Cortex of kidney (tissue), 1 donor: ENCODE measurements at places on chromosomes 6 and 20.

- no peak for DNase-seq
These were observed 340.3 kb downstream of the QKI start for GRCh38 chr6:163754866-163755265.

- DNase-seq: no peak
These were observed 76.6 kb upstream of the PTPRK start for GRCh38 chr6:128597004-128597403.

DNA sequence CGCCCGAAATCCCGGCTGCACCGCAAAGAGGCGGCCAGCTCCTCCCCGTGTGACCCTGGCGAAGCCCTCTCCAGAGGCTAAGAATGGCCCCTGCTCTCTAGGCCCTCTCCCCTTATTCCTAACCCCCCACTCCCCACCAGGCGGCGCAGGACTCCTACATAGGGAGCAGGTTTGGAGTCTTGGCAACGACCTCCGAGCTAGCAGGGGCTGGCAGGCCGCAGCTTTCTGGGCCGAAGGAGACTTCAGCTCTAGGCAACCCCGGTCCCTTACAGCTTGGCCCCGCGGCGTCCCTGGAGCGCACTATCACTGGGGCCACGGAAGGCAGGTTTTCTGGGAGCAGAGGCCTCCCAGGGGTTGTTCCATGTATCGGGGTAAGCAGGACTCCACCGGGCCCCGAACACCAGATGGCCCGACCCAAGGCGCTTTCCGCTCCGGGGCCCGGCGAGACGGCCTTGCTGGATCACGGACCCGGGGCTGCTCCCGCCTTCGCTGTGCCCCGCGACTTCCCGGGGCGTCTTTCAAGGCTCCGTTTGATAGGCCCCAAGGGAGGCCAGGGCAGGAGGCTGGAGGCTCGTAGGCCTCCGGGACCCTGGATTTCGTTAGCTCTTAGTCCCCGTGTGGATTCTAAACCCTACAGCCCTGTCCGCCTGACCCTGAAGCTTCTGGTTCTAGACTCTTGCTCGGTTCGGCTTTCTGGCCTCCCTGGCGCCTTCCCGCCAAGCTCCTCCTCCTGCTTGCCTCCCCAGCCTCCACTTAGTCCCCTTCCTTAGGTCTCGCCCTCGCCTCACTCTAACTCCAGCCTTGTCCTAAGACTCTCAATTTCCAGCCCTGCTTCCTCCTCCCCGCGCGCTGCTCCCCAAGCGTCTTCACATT, 1.9 kb downstream of the SLC32A1 start:
- no peak for DNase-seq

DNA sequence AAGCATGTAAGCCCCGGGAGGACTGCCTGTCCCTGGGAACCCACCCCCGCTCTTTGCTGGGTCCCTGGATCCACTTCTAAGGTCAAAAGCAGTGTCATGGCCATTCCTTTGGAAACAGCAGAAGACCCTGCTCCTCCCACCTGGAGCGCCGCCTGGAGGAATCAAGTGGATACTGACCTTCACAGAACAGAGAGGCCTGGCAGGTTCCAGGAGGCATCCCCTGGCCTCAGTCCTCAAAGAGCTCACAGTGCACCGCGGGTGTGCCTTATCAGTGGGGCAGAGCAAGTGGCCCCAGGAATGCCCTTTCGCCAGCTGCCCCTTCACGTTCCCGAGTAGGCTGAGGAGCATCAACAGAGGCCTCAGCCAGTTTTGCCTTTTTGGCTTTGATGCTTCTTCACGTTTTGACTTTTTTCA, 11.1 kb upstream of the SLC4A11 start:
- DNase-seq: no peak

DNA sequence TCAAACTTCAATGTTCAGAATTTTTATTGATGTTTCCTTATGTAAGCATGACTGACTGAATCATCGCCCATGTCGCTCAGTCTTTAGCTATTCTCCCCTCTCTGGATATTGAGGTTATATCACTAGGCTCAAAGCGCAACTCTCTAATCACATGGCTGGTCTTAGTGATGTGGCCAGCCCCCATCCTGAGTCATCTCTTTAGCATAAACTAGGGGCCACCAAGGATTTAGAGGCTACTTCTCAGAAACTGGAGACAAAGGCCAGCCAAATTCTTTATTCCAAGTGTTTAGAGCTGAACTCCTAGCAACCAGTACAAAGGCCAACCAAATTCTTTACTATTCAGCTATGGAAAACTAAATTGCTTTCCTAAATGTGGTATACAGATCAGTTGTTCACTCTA, 61.4 kb downstream of the FAM135A start:
- no peak for DNase-seq
